Right ventricle myocardium superior (tissue), 1 donor: ENCODE measurements at places on chromosomes 5 and 9. TPM values are rescaled to one million over a fixed set of nuclear protein-coding genes. Genes with fewer than 3 reads are reported as not detected.

Gene TRIP13
- total RNA-seq, result 0.48 TPM

DNA sequence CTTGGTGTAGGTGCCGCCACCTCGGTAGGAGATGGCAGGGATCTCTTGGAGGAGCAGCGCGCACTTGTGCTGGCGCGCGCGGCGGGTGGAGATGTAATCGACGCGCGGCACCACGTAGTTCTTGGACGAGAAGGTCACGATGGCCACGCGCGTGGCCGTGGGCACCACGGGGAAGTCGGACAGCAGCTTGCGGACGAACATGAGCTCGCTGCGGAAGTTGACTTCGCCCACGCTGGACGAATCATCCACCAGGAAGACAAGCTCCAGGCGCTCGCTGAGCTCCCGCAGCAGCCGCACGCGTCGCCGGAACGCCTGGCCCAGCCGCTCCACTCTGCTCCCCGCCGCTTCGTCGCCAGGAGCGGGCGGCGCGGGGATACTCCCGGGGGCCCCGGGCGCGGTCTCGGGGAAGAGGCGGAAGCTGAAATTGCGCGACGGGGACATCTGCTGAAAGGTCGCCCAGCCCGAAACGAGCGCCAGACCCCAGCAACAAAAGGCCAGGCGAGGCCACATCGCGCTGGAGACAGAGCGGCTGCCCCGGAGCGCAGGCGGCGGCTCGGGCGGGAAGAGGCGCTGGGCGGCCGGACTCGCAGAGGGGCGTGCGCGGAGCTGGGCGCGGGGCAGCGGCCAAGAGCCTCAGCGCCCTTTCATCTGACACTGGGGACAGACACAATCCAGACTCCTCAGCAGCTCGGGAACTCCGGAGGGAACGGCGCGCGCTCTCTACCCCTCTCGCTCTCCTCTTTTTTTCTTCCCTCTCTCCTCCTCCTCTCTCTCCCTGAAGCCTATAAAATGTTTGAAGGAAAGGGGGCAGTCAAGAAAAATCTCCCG, at the start of gene SVEP1:
TSS of gene SVEP1 (minus strand) at position 708 of the 828 bp plus-strand sequence. CDS start at position 510, 198 bp downstream.
- peak; percentile 68 for DNase-seq

Gene MAST4
- 42.0 TPM for total RNA-seq

DNA sequence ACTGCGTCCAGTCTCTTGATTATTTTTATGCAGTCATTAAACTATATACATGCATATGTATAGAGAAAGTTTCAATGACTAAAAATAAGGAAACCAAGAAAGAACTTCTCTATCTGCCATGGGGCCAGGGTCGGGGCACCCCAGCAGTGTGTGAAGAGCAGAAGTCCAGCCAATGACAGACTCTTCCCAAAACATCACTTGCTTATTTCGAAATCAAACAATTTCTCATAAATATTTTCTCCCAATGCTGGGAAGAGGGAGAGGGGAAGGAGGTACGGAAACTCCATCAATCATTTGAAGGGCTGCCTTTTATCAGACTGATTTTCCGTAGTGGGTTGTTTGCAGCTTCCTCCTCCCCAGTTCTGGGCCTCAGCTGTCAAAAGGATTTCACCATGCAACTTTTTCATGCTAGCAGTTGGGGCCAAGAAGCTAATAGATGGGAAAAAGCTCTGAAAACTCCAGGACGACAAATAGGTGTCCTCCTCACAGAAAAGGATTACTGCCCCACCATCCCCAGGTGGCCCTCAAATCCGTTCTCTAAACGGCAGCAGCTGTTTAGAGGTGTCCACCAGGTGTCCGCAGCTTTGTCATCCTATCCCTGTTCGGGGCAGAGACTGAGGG, 617 bp upstream of the FPGS start:
- DNase-seq, result no peak

GRCh38 chr9:123131993-123132392, 98.5 kb downstream of the GPR21 start:
- DNase-seq, result no peak

DNA sequence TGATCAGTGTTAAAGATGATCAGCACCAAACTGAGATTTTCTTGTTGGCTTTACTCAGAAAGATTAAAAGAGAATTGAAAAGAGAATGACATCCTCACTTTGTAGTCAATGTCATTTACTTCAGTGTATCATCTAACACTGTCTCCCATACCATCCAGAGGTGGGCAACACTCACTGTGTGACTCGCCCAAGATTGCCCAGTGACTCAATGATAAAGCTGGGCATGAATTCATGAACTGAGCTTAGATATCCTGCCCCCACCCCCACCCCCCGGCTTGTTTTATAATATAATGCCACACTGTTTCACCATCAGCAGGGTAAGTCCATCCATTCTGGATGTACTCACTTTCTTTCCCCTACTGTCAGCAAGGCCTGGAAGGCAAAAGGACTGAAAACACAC, 242.2 kb downstream of the FAM114A2 start:
- no peak for DNase-seq

Gene COL15A1
- total RNA-seq, result 55.9 TPM

Gene FAT2
- not detected for total RNA-seq

GRCh38 chr5:10235350-10235749, 14.3 kb downstream of the ATPSCKMT start:
- no peak for DNase-seq

- no peak for DNase-seq
These were observed 3.9 kb downstream of the MAP3K1 start for GRCh38 chr5:56819060-56819881.

Gene MSMP
- total RNA-seq, result not detected

- no peak for DNase-seq
These were observed 917.8 kb upstream of the C9orf72 start for GRCh38 chr9:28491121-28491520.

GRCh38 chr5:179292681-179293635, 52.3 kb downstream of the ADAMTS2 start:
- peak; percentile 33 for DNase-seq

Gene SPZ1
- total RNA-seq, result not detected

Gene SLC26A2
- total RNA-seq, result 2.9 TPM

Gene SPEF2
- total RNA-seq, result 1.1 TPM

Gene ADAMTS2
- total RNA-seq, result 3.6 TPM

DNA sequence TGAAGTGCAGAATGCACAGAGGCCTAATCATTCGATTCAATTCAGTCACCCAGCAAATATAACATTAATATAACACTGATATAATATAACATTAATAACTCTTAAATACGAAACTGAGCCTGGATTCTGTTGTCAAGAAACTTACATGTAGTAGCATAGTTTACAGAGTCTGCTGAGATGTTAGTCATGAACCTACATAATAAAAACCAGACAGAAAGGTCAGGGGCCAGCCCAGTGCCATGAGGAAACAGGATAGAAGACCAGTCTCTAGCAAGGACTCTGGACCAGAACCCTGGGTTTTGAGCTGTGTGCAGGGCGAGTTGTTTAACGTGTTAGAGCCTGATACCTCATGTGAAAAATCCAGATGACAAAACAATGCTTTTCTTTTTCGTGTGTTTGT, 234.7 kb downstream of the NR2F1-AS1 start:
- no peak for DNase-seq

GRCh38 chr9:96020792-96021550, 145.5 kb downstream of the ERCC6L2 start:
- DNase-seq, result no peak

DNA sequence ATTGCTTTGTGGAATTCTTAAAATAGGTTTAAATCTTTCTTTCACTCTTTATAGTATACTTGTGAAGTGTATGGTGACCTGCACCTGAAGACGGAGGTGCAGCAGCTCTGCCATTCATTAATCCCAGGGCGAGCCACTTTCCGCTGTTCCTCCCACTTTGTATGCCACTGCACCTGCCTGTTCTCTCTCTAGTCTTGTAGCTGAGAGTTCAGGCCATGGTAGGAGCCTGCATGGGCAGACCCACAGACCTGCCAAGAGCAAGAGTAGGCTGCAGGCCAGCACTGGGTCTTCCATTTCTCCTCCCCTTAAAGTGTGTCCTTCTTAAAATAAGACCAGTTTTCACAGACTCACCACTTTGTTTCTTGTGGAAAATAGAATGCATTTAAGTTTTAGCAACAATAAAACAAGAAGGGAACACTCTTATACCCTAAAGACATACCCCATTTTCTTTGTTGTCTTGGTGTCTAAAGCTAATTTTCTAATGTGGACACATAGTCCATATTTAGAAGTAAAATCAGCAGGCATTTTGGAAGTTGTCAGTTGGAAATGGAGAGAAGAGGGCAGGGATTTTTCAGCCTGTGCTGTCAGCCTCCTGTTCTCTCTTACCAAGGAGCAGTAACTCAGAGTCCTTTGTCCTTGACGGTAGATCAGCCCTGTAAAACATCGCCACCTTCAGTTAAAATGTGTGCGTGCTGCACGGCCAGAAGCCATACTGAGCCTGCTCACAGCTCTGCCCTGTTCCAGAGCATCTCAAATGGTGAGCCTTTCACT, 103.2 kb downstream of the SNCAIP start:
- DNase-seq, result peak; percentile 49

DNA sequence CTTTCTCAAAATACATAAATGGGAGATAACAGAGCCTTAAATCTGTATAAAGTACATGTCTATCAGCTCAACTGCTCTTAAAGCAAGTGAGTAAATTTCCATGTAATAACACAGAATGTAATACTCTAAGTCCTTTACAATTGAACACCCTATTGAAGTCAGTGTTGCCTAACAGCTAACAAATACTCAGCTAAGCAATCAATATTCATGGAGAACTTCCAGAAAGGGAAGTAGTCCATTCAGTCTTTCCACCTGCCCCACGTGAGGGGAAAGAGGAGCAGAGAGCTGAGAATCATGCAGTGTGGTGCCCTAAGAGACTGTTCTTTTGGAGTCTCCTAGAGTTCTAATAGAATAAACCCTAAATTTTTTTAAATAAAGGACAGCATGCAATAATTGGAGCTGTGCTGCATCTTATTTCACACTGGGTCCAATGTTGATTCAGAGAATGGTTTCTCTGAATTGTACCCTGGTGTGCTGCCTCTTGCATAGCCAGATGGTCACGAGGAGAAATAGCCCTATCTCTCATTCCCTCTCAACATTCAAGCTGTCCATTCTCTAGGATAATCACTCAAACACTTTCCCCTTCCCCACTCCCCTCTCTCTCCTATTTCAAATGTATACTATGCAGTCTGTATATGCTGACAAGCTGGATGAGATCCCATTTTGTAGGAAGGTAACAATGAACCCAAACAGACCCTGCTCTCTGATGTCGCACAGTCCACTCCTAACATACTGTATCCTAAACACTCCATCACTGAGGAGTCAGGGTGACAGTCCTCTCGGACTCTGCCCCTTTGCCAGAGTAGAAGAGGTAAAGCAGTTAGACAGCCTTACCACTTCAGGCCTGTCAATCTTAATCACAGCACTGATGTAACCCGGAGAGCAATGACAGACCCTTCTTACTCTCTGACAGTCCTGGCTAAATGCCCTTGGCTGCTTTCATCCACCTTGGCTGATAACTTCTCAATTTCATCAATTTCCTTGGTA, 134.8 kb downstream of the EPB41L4A start:
- DNase-seq, result no peak

Gene CYLC2
- not detected for total RNA-seq

Gene PRRX2
- 0.89 TPM for total RNA-seq
